Fibroblast of skin of scalp (primary cell): ENCODE measurements at places on chromosomes 13 and 19.

DNA sequence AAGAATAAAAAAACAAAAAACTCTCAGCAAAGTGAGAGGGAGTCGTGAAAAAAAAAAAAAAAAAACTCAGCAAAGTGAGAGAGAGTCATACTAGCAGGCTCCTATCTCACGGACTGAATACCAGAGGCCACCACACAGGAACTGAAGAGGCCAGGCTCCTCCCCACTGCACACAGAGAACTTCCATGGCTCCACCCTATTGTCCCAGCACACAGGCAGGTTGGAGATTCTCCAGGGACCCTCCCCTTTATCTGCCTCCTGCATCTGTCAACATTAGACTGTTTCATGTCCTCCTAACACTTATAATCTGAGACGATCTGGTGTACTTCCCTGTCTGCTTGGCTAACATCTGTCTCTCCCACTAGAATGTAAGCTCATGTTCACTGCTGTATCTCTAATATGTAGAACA, 37.0 kb upstream of the FARP1 start:
- peak; percentile 69 for DNase-seq

GRCh38 chr19:19653597-19654147, 9.8 kb downstream of the ATP13A1 start:
- DNase-seq, result no peak

GRCh38 chr19:40688987-40689338, 1.5 kb downstream of the NUMBL start:
- DNase-seq, result no peak

- no peak for DNase-seq
These were observed 49.8 kb downstream of the TSSK6 start for GRCh38 chr19:19465436-19466070.

- DNase-seq, result no peak
These were observed 48.1 kb upstream of the SERPINE3 start for GRCh38 chr13:51291341-51291740.

DNA sequence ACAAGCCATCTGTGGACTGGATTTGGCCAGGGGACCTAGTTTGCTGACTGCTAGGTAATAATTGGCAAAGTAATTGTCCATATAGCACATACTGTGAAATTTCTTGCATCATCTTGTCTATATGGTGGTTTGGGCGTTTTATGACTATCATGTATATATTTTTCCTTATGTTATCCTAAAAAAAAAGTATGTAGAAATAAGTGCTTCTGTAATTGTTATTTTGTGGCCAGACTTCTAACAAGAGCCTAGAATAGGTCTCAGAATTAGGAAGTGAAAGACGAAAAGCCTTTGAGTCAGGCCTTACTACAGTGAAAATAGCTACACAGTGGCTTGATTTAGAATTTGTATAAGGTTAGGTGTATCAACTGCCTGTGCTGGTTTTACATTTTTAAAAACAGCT, 4.2 kb downstream of the FNDC3A start:
- no peak for DNase-seq

DNA sequence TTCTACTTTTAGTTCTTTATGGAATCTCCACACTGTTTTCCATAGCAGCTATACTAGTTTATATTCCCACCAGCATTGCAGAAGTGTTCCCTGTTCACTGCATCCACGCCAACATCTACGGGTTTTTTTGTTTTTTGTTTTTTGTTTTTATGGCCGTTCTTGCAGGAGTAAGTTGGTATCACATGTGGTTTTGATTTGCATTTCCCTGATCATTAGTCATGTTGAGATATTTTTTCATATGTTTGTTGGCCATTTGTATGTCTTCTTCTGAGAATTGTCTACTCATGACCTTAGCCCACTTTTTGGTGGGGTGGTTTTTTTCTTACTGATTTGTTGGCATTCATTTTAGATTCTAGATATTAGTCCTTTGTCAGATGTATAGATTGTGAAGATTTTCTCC, 89.7 kb downstream of the FRY start:
- peak; percentile 6 for DNase-seq

DNA sequence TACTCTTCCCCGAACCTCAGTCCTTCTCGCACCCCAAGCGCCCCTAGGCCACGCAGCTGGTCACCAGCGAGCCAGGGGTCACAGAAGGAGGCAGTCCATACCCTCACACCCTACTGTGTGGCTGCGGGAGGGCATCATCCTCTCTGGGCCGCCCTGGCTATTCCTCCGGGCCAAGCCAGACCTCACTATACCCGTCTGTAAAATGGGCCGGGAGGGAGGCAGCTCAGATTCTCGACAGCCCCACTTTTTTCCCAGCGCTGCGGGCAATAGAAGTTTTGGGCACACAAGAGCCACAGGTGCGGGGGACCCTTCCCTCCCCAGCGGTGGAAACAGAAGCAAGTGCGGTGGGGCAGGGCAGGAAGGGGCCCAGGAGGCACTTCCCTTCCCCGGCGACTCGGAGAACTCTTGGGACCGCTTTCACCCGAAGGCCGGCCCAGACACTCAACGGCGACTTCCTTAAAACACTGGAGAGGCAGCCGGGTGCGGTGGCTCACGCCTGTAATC, 5.6 kb upstream of the ARRDC2 start:
- DNase-seq, result no peak

DNA sequence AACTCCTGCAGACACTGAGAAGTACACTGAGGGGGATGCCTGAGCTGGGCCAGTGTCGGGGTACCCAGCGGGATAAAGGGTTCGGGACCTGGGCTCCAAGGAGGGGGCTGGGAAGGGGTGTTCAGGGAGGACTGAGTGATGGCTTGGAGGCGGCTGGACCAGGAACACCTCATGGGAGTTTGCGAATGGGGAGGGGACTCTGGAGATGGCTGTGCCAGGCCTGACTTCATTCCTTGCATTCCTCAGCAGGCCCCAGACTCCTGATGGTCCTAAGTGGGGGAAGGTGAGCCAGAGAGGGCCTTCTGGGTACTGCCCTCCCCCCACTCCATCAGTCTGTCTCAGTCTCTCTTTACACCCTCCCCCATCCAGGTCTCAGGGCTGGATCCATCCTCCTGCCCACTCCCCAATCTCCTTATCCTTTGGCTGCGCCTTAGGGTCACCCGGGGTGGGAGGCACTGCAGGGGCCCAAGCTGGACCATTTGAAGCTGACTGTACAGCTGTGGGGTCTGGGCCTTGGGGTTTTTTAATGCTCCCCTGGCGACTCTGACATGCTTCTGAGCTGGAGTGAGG, 13.8 kb downstream of the PAK4 start:
- peak; percentile 38 for DNase-seq

GRCh38 chr19:38538793-38539528, 78.8 kb downstream of the MAP4K1 start:
- DNase-seq, result no peak

DNA sequence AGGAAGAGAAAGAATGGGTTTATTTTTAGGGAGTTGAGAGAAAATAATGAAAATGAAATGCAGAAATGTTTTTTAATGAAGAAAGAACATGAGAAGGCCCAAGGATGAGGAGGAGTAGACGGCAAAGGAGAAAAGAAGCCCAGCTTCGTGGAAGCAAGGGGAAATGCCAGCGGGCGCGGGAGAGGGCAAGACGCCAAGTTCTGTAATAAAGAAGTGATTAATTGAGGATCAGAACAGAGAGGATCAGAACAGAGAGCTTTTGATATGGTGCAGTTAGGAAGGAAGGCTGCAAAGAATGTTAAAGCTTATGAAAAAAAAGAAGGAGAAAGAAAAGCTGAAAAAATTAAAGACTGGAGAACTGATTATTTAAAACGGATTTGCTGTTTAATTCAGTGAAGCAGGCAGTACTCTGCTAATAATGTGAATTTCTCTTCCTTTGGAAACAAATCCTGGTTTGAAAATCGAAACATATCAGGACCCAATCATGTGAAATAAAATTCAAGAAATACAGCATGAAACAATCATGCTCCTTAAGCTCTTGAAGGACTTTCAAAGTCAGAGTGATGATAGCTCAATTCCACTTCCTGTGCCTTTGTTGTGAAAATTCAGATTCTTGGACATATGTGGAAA, 99.3 kb upstream of the SOX1 start:
- DNase-seq, result no peak

DNA sequence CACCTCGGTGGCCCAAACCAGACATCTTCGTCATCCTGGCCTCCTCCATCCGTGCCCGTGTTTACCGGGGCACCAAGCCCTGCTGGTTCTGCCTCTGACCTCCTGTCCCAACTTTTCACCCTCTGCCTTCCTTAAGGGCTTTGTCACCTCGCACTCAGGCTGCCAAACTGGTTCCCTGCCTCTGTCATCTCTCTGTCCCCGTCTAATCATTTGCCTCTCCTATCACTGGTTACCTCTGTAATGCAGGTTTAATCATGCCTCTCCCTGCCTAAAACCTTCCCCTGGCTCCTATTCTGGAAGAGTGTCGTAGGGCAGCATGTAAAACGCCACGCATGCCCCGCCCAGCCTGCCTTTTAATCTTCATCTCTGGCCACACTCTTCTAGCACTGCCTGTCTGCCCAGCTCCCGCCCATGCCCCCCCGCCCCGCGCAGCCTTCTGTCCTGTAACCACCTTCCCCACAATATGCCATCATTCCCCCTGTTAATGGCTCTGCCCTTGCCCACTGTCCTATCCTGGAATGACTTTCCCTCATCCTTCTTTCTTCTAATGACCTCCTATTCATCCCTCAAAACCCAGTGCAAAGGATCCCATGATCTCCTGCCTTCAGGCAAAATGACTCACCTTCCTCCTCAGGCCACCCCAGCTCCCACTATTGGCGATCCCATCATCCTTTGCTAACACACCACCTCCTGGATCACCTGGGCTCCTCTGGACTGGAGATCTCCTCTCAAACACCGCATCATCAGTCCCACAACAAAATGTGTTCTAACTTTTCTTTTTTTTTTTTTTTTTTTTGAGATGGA, 66.7 kb downstream of the PEX11G start:
- DNase-seq, result no peak

- DNase-seq, result peak; percentile 80
These were observed 53.6 kb downstream of the ZAR1L start for GRCh38 chr13:32261567-32261966.

DNA sequence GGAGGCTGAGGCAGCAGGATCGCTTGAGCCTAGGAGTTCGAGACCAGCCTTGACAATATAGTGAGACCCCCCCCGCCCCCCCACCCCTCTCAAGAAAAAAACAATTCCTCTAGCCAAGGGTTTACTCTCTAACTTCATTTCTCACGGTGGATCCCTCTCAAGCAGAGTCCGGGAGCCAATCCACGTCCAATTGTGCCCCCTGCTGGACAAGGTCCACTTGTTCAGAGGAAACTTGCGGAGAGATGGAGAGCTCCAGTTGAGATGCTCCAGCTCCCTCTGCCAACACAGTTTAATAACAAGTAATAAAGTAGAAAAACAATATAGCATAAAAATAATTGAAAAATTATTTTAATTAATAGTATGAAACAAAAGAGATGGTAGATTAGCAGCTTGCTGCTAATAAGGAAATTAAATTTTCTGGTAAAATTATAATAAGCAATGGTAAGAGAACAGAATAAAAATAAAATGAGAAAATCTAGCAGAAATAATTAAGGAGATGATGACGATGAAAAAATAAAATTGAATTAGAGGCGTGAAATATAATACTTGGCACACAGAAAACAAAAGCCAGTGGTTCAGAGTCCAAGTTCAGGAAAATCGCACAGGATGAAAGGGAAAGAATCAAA, 14.5 kb upstream of the SIGLEC14 start:
- peak; percentile 76 for DNase-seq

DNA sequence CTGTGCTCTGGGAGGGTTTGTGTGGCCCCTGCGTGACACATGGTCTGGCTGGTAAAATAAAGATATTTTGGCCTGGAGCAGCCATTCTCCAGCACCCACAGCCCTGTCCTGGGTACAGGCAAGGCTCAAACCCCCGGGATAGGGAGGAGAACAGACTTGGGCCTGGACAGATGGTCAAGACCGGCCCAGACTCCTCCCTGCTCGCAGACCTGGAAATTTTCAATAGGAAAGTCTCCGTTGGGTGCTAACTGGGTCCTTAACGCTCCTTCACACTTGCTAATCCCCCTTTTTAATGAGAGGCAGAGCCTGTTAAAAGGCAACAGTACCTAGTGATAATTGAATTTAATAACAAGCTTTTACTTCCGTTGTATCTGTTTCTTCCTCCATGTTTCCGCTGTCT, 2.5 kb downstream of the PALM start:
- DNase-seq, result no peak

DNA sequence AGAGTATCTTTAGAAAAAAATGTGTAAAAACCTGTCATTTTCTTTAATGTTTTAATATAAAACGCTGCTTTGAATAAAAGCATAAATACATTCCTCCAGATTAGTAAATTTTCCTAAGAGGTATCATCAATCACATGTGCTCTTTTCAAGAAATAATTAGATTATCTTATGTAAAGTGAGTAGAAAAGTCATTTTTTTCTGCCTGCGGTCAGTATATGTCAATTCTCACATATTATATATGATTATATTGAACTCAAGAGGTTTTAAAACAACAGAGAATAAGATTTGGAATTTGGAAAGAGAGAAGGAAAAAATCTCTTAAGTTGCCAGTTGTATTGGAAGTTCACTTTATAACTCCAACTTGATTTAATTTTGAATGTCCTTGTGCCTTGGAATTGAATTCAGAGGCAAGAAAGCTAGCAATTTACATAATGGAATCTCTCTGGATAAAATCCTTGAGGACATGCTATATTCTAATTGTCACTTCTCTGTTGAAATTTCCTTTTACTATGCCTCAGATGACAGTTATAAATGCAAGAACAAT, 740.1 kb upstream of the SPRY2 start:
- no peak for DNase-seq

DNA sequence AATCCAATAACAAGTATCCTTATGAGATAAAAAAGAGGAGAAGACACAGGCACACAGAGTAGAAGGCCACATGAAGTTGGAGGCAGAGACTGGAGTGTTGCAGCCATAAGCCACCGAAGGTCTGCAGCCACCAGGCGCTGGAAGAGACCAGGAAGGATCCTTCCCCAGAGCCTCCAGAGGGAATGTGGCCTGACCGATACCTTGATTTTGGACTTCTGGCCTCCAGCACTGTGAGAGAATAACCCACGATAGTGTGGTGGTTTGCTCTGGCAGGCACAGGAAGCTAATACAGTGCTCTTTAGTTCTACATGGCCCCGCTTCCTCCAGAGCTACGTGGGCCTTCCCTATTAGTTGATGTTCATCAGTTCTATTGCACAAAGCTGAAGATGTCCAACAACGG, 15.3 kb upstream of the SULT2A1 start:
- DNase-seq, result no peak

DNA sequence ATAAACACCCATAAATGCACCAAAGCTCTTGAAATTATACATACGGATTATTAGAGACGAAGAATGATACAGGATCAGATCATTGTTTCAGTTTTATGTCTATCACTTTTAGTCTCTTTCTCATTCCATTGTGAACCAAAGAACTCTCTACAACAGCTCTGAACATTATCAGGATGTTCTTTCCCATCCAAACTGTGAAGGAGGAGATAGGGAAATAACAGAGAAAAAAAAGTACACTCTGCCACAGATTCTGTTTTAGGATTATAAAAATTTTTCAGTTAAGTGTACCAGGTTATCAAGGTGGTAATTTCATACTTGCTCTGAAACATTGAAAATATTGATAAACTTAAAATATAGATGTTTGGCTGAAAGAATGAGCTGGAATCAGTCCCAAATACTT, 270.9 kb downstream of the MZT1 start:
- no peak for DNase-seq

GRCh38 chr19:1245494-1246264, 2.7 kb upstream of the MIDN start:
- DNase-seq, result no peak

GRCh38 chr13:63409791-63410351, 1994.2 kb upstream of the PCDH20 start:
- peak; percentile 43 for DNase-seq
